ENCODE measurements at places on chromosomes 11 and 22.

DNA sequence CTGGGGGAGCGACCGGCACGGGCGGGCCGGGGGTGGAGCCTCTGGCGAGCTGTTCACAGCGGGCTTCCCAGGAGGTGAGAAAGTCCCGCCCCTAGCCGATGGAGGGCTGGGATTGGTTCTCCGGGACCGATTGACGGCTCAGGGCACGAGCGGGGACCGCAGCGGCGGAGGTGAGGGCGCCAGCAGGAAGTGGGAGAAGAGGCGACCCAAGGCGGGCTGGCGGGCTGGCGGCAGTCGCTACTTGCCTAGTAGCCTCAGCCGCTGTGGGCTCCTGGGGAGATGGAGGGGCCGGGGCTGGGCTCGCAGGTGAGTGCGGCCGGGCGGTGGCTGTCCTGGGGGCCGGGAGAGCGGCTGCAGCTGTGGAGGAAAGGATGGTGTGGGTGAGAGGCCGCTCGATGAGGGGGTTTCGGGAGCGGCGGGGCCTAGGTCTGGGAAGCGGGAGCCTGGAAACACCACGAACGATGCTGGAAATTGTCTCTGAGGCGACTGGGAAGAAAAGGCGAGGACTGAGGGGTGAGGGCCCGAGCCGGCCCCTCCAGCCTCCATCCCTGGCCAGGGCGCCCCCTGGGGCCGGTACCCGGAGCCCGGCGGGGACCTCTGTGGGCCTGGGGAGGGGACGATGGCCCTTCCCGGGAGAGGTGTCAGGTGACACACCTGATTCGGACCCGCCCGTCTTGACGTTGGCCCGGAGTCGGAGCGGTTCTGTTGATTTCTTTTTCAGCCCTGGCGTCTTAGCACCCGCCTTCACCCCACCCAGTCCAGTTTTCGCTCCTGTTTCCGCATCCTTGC, at the start of gene ZDHHC13:
TSS of gene ZDHHC13 (plus strand) at position 198 of the 789 bp plus-strand sequence. CDS start at position 280, 82 bp downstream.
- peak within 1 kb of the TSS; percentile 92 for H3K4me3 ChIP-seq
- peaks cover 5% of the 10 kb centered on the region for H3K36me3 ChIP-seq
- H3K4me1 ChIP-seq = peaks cover 12% of the 10 kb centered on the region
- peak; percentile 93 for DNase-seq
- H3K27me3 ChIP-seq = peaks cover 5% of the 10 kb centered on the region
- peak within 1 kb of the TSS; percentile 93 for H3K27ac ChIP-seq

DNA sequence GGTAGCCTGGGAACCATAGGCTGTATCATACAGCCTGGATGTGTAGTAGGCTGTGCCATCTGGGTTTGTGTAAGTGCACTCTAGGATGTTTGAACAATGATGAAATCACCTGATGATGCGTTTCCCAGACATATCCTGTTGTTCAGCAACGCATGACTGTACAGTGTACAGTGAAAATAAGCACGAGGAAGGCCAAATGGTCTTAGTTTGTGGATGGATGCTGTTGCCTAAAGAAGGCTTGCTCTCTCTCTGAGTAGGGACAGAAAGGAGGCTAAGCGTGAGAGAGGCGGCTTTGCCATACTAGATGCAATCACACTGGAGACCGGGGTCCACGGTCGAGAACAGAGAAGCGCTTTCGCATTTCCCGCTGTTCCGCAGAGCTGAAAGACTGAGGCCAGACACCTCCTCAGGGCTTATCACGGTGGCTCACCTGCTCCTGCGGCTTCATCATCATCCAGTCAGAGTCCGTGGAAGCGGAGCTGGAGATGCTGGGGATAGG, 27.6 kb upstream of the APLP2 start:
- no peak for DNase-seq
- no peaks in the 10 kb centered on the region for H3K36me3 ChIP-seq
- peaks cover 7% of the 10 kb centered on the region for H3K4me1 ChIP-seq
- H3K4me3 ChIP-seq = no peak overlapping the region
- no peak overlapping the region for H3K27ac ChIP-seq
- no peaks in the 10 kb centered on the region for H3K27me3 ChIP-seq

DNA sequence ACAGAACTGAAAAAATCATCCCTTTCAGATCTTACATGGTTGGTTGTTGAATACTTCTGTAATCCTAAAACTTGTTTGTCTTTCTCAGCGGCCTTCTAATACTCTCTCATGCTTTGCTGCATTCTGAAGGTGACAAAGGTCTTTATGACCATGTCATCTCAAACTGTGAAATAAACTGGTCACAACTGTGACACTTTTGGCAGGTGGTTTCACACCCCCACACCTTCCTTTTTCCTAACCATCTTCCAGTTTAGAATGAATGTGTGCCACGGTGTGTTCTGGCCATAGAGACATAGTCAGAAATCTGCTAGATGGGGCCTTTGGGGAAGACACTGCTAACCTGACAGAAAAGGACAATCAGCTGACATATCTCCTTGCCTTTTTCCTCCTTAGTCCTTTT, 14.7 kb upstream of the RFPL3 start:
- H3K27me3 ChIP-seq = peaks cover 20% of the 10 kb centered on the region
- H3K36me3 ChIP-seq = no peaks in the 10 kb centered on the region
- H3K4me3 ChIP-seq = no peak overlapping the region

DNA sequence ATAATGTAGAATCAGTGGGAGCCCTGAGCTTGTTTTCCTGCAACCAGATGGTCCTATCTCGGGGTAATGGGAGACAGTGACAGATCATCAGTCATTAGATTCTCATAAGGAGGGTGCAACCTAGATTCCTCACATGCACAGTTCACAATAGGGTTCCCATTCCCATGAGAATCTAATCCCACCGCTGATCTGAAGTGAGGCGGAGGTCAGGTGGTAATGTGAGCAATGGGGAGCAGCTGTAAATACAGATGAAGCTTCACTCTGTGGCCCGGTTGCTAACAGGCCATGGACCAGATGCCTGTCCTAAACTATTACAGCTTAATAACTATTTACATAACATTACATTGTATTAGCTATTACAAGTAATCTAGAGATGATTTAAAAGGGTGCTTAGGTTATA, 17.0 kb downstream of the DIXDC1 start:
- no peaks in the 10 kb centered on the region for H3K4me1 ChIP-seq
- DNase-seq = no peak
- no peak overlapping the region for H3K4me3 ChIP-seq
- peaks cover 5% of the 10 kb centered on the region for H3K36me3 ChIP-seq

DNA sequence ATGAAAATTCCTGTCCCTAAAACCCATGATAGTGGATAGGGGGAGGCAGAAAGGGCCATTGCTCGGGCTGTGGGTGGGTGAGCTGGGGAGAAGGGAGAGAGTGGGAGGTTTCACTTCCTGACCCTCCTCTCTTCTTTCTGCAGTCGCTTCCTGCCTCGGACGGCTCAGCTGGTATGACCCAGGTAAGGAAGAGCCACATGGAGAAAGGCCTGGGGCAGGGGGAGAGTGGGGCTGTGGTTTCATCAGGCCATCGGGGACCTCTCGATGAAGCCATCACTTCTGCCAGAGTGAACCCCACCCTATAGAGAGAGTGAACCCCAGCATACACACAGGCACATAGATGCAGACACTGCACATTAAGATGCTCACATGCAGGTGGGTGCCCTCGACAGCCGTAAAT, 12.6 kb downstream of the CD5 start:
- peaks cover 8% of the 10 kb centered on the region for H3K27me3 ChIP-seq
- H3K4me1 ChIP-seq = no peaks in the 10 kb centered on the region
- no peak overlapping the region for H3K27ac ChIP-seq
- no peak overlapping the region for H3K4me3 ChIP-seq
- DNase-seq = no peak

DNA sequence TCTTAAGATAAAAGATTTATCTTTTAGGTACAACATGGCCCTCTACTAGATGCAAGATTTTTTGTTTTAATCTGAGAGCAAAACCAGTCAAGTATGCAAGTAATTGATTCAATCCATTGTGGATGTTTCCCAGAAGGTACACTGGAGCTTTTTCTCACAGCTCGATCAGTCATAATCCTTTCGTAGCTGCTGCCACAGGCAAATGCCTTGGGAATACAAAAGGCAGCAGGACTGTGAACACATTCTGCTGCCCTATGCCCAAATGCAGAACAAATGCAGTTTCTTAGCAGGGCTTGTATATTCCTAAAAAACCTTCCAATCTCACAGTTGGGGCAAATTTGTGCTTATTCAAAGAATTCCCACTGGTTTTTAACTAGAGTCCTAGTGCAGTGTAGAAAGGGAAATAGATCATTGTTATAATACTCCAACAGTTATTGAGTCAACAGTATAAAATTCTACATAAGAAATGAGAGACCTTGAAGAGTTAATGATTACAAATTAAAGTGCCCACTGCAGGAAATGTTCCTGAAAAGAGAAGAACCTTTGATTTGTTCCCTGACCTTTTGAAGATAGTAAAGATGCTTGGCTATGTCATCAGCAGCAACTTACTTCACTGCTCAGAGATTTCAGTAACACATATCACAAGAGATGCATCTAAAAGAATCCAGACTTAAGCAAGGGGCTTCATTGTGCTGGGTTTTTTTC, 14.1 kb downstream of the LPXN start:
- H3K4me3 ChIP-seq = peak overlapping the region; percentile 20
- peaks cover 44% of the 10 kb centered on the region for H3K4me1 ChIP-seq
- peaks cover 6% of the 10 kb centered on the region for H3K36me3 ChIP-seq
- H3K27me3 ChIP-seq = no peaks in the 10 kb centered on the region

- DNase-seq = no peak
- no peaks in the 10 kb centered on the region for H3K36me3 ChIP-seq
- H3K27me3 ChIP-seq = peaks cover 9% of the 10 kb centered on the region
- H3K4me1 ChIP-seq = no peaks in the 10 kb centered on the region
- H3K27ac ChIP-seq = no peak overlapping the region
- H3K4me3 ChIP-seq = no peak overlapping the region
Measured at GRCh38 chr22:44452531-44453420, 45.3 kb downstream of the RTL6 start.

DNA sequence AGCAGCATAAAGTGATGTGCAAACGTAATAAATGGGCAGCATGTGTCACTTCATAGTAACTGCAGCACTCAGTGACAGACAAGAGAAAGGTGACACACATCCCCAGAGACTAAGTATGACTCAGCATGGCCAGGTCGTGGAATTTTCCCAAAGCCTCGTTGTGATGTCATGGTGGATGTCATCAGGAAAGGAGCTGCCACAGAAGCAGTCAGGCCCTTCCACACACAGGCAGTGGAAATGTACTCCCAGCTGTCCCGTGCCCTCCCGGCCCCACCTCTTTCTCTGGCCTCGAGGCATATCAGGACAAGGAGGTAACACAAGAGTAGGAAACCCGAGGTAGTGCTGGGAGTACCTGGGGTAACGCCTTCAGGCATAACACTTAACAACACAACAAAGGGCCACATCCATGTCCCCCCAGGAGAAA, 8.1 kb downstream of the PC start:
- no peaks in the 10 kb centered on the region for H3K4me1 ChIP-seq
- H3K4me3 ChIP-seq = no peak overlapping the region
- peak overlapping the region; percentile 67 for H3K27ac ChIP-seq
- no peak for DNase-seq
- peaks cover 3% of the 10 kb centered on the region for H3K36me3 ChIP-seq

DNA sequence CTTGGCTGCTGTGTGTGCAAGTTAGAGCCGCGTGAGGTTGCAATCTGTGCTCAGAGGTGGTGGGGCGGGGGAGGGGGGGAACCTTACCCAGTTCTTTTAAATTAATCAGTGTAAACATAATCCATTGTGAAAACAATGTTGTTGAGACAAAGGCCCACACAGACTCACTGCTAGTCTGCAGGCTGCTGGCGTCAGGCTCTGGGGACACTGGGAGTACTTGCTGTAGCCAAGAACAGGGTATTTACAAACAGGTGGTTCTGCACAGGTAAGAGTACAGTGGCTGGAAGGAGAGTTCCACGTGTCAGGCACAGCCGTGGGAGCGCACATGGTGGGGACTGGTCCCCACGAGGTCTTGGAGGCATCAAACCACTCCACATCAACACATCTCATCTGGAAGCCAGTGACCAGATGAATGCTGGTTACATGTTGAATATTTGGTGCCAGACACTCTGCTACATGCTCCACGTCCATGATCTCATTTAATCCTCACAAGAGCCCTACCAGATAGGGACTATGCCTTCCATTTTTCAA, 27.4 kb downstream of the SCUBE1 start:
- H3K27ac ChIP-seq = no peak overlapping the region
- no peak for DNase-seq
- peaks cover 16% of the 10 kb centered on the region for H3K4me1 ChIP-seq
- H3K4me3 ChIP-seq = no peak overlapping the region

DNA sequence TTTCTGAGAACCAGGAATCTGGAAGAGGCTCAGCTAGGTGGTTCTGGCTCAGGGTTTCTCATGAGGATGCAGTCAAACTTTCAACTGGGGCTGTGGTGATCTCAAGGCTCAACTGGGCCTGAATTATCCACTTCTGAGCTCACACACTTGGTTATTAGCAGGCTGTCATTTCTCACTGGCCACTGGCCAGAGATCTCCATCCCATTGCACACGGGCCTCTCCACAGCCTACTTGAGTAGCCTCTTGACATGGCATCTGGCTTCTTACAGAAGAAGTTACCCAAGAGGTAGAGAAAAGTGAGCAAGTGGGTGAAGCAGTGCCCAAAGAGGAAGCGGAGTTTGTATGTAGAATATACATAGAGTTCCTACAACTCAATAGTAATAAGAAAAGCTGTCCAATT, 16.0 kb downstream of the CALCA start:
- H3K27me3 ChIP-seq = peaks cover 4% of the 10 kb centered on the region
- no peaks in the 10 kb centered on the region for H3K4me1 ChIP-seq
- DNase-seq = no peak
- no peak overlapping the region for H3K4me3 ChIP-seq
- H3K27ac ChIP-seq = no peak overlapping the region
- H3K36me3 ChIP-seq = no peaks in the 10 kb centered on the region

DNA sequence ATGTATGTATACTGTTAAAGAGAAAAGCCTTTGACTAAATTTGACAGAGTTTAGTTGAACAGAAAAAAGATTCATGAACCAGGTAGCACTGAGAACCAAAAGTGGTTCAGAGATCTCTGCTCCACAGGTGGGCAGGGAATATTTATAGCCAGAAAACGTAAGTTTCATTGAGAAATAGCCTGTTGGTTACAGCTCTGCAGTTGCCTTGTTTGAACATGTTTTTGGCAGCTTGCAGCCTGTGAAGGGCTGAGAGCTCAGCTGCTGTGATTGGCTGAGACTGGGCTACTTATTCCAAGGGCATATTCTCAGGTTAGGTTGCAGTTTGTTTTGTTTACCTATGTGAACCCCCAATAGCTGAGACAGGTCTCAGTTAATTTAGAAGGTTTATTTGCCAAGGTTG, 13.5 kb upstream of the ZNF74 start:
- peaks cover 3% of the 10 kb centered on the region for H3K4me1 ChIP-seq
- H3K36me3 ChIP-seq = no peaks in the 10 kb centered on the region
- H3K4me3 ChIP-seq = no peak overlapping the region
- H3K27me3 ChIP-seq = peaks cover 3% of the 10 kb centered on the region
- H3K27ac ChIP-seq = no peak overlapping the region
- no peak for DNase-seq

DNA sequence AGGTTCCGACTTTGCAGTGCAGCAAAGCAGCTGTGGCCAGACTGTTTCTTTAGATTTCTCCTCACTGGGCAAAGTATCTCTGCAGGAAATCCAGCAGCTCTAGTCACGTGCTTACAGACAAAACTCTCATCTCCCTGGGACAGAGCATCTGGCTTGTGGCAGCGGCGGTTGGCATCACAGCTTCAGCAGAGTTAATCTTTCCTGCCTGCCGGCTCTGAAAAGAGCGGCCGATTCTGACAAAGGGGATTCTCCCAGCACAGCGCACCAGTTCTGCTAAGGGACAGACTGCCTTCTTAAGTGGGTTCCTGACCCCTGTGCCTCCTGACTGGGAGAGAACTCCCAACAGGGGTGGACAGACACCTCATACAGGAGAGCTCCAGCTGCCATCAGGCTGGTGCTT, 1357.3 kb upstream of the TENM4 start:
- no peak overlapping the region for H3K27ac ChIP-seq
- H3K4me1 ChIP-seq = no peaks in the 10 kb centered on the region
- H3K4me3 ChIP-seq = no peak overlapping the region
- no peaks in the 10 kb centered on the region for H3K27me3 ChIP-seq

GRCh38 chr11:119594639-119595249, 134.3 kb downstream of the NECTIN1 start:
- H3K36me3 ChIP-seq = no peaks in the 10 kb centered on the region
- H3K4me1 ChIP-seq = peaks cover 4% of the 10 kb centered on the region
- H3K4me3 ChIP-seq = no peak overlapping the region
- peak overlapping the region; percentile 32 for H3K27ac ChIP-seq
- DNase-seq = no peak

Measured in progenitor cell of endocrine pancreas (in vitro differentiated cells).